ENCODE measurements at places on chromosomes 1 and 21.

DNA sequence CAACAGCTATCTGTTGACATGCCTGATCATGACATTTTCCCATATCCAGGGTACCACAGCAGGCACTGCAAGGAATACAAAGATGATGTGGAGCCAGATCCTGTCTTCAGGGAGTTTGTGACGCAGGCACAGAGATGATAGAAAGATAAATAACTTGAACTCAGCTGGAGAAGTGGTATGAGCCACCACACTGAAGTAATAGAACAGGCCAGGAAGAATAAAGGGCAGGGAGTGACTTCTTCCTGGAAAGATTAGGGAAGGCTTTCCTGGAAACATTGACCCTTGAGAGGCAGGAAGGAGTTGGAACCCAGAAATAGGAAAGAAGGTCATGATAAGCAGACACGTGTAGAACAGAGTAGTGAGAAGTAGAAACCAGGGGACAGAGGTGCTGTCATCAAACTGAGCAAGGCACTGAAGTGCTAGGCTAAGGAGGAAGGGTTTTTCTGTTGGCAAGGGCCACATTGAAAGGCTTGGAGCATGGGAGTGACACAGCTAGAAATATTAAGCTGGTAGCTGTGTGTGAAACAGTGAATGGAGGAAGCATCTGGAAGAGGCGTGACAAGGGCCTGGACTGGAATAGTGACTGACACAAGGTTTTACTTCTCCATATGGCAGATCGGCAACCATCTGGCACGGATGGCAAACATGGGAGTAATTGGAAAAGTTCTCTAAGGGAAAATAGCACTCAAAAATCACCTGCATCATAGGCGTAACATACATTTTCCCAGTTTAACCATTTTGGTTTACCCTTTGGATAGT, 68.4 kb downstream of the AK5 start:
- no peak for DNase-seq

GRCh38 chr1:234478152-234478480, 863 bp downstream of the TARBP1 start:
- peak; percentile 50 for DNase-seq

DNA sequence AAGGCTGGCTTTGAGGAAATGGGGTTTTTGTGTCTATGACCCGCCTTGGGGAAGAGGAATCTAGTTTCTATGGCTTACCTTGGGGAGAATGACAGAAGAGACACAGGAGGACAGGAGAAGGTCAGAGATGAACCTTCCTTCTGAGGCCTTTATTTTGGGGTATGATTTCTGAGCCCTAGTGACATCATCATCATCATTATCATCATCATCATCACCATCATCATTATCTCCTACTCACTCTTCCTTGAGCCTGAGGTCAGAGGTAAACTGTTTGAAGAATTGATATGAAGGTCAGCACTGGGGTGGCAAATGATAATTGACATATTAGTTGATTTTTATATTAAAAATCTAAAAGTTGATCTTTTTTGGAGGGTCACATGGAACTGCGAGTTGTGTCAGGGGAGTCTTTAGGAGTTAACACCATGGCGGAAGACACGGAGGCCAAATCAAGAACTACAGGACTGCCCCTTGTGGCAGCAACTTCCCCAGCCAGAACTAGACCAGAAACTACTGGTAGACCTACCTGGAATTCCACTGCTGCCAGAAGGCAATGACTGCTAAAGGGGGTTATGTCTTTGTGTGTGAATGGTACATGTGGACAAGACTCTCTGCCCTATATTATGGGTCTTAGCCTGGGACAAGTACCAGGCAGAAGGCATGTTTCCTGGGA, 49.8 kb upstream of the WLS start:
- no peak for DNase-seq

- no peak for DNase-seq
Measured at GRCh38 chr1:229148743-229149142, 122.2 kb upstream of the RAB4A start.

DNA sequence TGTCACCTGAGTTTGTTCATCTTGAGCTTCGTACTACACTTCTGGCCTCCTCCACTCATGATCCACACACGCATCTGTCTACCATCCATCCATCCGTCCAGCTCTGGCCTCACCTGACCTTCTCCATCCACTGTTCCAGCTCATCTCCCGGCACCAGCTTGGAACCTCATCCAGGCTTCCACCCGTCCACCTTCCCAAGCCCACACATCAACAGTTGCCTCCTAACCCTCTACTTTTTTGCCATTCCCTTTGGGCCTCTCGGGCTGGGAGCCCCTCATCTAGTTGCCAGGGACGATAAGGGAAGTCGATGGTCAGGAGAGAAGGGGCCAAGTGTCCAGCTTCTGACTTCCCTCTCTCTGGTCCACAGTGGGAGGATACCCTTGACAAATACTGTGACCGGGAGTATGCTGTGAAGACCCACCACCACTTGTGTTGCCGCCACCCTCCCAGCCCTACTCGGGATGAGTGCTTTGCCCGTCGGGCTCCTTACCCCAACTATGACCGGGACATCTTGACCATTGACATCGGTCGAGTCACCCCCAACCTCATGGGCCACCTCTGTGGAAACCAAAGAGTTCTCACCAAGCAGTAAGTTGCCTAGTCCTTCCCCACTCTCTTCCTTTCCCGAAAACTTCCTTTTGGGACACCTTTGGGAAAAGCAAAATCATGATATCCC, 3.4 kb upstream of the FALEC start:
- no peak for DNase-seq

- DNase-seq = no peak
Measured at GRCh38 chr21:18970941-18971340, 567.4 kb upstream of the TMPRSS15 start.

DNA sequence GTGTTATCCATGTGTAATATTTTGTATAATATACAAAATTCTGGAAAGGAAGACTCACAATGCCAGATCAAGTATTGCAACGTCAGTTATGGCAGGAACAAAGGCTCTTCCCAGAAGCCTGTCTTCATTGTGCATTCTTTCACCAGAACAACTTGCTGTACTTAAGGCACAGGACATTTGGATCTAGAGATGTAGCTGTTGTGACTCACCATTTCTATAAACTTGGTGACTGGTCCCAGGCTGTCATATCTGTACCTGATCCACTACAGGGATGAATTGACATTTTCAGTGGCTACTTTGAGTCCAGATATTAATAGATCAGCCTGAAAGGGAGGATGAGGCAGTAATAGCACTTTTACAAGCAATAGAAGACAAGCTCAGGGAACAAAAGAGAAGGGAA, 299.8 kb downstream of the DISC1 start:
- DNase-seq = no peak

DNA sequence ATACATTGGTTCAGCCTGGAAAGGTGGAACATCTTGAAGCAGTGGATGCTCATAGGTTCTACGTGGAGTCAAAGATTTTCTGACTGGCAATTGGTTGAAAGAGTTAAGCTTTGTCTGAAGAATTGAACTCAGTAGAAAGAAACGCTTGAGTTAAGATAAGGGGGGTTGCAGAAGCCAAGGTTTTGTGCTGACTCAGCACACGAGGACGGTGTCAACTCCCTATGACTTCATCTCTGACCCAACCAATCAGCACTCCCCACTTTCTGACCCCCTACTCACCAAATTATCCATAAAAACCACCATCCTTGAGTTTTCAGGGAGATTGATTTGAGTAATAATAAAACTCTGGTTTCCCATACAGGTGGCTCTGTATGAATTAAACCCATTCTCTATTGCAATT, 2.5 kb upstream of the PINK1 start:
- DNase-seq = no peak

GRCh38 chr1:89692601-89693521, 59.9 kb downstream of the LRRC8C start:
- DNase-seq = no peak

DNA sequence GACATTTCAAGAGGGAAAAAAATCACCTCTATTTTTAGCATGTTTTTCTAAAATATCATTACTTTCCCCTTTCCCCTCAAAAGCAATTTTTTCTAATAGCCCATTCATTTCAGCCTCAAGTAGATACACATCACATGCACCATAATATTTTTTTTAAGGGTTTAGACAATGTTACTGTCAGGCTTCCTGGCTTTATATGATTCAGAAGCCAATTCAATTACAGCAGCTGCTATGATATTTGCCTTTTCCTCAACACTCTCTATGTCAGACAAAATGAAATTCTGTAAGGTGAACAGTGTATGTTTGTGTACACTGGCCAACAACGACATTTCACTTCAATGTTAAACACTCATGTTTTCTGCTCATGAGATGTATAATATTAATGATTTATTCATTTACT, 46.5 kb downstream of the OMA1 start:
- no peak for DNase-seq

DNA sequence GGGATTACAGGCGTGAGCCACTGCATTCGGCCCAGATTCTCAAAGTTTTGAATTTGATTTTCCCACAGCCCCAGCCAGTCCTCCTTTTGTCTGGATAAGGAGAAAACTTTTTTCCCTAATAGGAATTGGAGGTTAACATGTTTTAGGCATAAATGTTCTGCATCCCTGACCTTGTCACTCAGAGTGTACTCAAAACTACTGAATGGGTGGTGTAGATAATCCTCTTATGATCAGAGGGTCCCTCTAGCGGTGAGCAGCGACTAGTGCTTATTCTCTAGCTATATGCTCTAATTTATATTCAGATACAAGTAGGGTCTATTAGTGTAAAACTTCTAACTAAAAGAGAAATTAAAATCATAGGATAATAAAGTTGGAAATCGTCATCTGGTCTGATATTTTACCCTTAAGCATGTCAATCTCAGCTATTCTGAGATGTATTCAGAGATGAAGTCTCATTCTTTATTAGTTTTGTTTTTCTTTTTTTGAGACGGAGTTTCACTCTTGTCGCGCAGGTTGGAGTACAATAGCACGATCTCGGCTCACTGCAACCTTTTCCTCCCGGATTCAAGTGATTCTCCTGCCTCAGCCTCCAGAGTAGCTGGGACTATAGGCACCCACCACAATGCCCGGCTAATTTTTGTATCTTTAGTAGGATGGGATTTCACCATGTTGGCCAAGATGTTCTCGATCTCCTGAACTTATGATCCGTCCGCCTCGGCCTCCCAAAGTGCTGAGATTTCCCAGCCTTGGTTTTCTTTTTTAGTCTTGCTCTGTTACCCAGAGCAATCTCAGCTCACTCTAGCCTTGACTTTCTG, 2.7 kb upstream of the PSMD4 start:
- DNase-seq = peak; percentile 20

- DNase-seq = no peak
Measured at GRCh38 chr1:3604468-3604974, 6.8 kb downstream of the MEGF6 start.

- DNase-seq = no peak
Measured at GRCh38 chr1:43975249-43975961, 645 bp downstream of the ATP6V0B start.

DNA sequence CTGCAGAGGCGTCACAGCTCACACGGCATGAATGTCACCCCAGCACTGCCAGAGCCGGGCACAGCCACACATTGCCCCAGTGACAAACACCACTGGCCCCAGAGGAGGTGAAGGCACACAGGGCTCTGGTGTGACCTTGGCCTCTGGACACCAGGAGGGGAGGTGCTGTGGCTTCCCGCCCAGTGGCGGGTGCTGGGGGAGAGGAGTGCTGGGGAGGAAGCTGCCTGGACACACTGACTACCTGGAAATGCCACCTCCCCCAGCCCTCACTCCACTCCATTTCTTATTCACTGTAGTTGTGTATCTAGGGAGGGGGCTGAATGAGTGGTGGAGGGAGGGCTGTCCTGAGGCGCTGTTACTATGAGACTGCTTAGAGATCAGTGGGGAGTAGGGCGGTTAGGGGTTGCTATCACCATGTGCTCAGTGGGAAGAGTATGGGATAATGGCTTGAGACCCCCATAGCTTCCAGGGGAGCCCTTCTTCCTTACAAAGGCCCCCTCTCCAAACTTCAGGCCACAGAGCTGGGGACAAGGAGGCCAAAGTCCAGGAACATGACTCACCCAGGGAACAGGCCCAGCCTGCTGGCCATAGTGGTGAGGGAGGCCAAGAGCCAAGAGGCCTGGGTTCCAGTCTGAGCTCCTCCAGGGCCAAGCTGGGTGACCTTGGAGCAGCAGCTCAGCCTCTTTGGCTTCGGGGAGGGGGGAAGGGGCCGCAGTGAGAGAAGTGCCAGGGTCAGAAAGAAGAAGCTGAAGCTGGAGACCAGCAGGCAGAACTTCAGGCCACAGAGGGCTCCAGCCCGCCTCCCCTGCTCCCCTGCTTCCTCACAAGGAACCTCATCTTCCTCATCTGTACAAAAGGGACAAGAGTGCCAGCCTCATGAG, 40.1 kb downstream of the AHDC1 start:
- no peak for DNase-seq

- DNase-seq = no peak
Measured at GRCh38 chr21:31576428-31576827, 83.1 kb upstream of the SOD1 start.

DNA sequence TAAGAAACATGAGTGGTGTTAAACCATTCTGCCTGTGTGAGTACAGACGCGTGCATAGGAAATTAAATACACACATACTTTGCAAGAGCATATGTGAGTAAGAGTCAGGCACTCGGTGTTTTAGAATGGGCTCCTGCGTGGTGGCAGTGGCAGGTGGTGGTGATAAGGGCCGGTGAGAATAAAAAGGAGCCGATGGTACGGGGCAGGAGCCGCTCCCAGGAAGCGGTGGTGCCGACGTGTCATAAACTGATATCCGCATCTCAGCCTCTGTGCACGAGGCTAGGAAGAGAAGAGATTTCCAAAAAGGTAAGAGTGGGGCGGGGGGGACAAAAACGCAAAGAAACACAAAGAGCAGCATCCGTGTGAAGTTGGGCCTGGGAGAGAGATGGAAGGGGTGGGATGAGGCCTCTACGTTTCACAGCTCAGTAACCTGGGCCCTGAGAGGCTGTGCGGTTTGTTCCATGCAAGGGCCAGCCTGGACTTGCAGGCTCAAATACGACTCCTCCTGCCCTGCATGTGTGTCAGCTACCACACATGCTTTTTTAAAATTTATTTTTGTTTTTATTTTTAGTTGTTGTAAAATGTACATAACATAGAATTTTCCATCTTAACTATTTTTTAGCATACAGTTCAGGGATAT, 127.7 kb upstream of the COL6A1 start:
- DNase-seq = no peak
